ENCODE measurements at places on chromosomes 12 and 14.
A peak's percentile ranks its signal among the peaks of the same experiment; 100 is the strongest.

DNA sequence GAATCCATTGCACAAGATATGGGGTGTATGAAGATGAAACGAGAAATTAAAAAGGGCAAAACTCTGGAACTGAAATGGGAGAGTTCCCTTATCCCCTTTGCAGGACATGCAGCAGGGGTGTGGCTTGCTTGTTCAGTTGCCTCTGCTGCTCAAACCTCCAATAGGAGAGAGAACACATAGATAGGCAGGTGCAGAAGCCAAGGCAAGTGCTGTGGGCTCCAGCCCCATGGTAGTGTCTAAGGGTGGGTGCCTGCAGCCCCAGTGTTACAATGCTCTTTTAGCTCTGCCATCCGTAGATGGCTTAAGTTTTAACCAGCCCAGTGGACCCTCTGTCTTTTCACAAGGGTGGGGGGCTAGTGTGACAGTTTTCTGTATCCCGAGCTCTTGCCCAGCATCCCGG, 69.7 kb downstream of the CMAS start:
- no peak for DNase-seq

DNA sequence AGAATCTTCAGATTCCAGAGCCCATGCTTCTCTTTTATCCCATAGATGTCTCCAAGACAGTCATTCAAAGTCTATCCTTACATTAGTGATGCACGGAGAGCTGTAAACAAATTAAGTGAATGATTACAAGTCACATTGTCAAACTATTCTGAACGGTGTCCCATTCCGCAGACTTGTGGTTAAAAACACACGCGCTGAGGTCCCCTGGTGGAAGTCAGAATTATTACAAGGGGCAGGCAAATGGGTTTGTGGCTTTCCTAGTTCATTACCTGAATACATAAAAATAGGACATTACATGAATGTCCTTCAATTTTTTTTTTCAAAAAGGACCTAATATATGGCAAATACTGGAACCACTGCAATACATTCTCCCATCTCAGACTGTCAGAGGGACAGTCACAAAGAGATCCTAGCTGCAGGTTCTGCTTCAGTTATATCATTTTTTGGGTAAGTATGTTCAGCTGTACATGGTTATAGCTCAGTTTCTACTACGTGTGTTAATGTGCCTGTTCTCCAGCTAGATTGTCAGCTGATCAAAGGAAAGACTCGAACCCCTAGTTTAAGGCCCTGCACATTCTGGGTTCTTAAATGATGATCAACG, 53.1 kb upstream of the STON2 start:
- DNase-seq = peak; percentile 59

DNA sequence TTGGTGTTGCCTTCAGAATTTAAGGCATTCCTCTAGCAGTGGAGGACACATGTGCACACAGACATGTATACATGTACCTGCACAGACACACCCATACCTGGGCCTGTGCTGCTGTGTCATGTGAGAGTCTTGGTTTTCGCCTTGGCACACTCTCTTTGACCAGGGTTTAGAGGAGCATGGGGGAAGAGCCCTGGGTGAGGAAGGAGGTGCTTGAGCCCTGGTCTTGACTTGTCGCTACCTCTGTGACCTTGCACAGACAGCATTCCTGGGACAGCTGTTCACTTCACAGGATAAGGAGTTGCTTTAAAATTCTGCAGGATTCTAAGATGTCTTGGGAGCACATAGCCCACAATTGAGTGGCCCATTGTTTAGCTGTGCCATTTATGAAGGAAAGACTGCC, 94.7 kb downstream of the DDX51 start:
- DNase-seq = no peak

GRCh38 chr12:3753544-3754284, 805 bp upstream of the CRACR2A start:
- no peak for DNase-seq

DNA sequence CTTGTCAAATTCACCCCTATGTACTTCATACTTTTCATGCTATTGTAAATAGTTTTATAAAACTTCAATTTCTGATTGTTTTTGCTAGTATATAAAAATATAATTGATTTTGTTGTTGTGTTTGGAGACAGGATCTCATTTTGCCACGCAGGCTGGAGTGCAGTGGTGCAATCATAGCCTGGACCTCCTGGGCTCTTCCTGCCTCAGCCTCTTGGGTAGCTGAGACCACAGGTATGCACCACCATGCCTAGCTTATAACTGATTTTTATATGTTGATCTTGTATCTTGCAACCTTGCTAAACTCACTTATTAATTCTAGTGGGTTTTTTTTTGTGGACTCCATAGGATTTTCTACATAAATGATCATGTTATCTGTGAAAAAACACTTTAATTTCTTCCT, 23.5 kb downstream of the ATP5MC2 start:
- DNase-seq = peak; percentile 88

DNA sequence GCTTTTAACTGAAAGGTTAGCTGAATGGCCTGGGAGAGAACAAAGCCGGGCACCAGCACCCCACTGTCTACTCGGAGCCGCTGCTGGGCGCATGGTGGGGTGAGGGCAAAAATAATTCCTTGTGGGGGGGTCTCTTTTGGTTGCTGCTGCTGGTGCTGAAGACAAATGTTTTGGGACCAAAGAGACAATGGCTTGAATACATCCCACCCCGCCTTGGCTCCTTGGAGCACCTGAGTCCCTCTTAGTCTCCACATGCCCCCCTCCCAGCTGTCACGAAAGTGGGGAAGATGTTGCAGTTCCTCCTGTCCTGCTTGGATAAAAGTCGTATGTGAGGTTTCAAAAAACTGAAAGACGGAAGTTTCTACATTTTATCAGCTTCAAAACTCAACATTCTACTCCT, 85.0 kb downstream of the PIWIL1 start:
- DNase-seq = no peak

DNA sequence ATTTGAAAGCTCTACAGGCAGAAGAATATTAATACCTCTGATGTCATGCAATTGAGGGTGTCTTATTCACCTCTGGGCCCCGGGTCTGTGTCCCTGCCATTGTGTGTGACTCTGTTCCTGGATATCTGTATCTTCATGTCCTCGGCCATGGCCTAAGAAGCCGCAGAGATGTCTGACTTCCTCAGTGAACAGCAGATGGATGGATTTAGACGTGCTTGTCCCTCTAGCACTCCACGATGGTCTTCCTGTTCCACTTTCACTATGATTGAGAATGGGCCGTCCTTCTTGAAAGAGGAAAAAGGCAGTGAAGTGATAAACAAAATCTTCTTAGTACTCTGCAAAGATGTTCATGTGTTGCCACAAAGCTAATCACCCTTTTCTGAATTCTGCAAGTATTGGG, 217.4 kb downstream of the SLC41A2 start:
- DNase-seq = no peak

DNA sequence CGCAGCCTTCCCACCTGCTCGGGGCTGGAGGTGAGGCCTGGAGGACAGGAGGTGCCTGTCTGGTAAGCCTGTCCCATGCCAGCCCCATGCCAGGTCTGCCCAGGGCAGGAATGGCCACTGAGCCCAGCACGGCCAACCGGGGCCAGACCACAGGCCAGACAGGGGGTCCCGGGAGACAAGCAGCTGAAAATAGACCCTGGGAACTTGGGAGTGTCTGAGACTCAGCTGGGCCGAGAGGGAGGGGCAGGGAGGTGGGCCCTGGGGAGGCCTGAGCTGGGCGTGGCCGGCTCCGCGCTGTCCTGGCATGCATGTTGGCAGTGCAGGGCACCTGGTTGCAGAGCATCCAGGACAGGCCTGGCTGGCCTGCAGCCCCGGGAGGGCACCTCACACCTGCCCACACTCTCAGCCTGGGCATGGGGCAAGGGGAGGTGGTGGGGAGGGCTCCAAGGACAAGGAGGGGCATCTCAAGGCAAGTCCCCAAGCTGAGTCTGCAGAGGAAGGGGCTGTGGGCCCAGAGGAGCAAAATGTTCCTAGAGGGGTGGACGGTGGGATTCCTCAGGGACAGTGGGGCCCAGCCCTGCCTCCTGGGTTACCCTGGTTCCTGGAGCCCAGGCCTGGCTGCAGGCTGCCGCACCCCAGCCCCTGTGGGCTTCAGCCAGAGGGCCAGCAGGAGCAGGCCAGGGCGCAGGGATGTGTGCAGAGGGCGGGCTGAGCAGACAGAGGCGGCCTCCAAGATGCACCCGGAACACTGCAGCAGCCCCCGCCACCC, 3.2 kb upstream of the CRIP1 start:
- no peak for DNase-seq

DNA sequence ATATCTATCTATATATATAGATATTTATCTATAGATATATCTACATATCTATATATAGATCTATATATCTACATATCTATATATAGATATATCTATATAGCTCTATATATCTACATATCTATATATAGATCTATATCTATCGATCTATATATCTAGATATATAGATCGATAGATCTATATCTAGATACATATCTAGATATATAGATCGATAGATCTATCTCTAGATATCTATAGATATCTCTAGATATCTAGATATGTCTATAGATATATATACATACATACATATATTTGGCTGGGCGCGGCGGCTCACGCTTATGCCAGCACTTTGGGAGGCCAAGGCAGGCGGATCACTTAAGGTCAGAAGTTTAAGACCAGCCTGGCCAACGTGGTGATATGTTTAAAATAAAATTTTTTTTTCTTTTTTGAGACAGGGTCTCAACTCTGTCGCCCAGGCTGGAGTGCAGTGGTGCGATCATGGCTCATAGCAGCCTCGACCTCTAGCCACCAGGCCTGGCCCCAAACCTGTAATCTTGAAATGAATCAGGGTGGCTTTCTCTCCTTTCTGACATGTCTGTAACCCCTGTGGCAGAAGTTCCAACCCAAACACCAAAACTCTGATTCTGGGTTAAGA, 18.1 kb downstream of the ARPC3 start:
- no peak for DNase-seq

DNA sequence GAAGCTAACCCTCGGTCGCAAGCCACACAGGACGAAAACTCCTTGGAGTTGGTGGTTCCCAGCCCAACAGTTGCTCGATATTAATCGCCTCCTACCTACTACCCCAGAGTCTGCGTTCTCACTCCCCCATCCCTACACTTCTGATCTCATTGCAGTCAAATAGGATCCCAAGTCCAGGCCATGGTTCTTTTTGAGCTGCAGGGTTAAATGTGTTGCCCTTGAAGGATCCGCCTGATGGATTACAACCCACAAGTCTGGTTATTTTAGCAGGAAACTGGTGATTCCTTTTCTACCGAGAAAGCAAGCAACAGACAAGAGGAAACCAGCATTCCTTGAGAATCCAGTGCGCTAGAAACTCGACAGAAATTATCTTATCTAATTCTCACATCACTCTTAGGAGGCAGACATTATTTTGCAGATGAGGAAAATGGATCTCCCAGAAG, 785 bp upstream of the NIN start:
- DNase-seq = peak; percentile 22

DNA sequence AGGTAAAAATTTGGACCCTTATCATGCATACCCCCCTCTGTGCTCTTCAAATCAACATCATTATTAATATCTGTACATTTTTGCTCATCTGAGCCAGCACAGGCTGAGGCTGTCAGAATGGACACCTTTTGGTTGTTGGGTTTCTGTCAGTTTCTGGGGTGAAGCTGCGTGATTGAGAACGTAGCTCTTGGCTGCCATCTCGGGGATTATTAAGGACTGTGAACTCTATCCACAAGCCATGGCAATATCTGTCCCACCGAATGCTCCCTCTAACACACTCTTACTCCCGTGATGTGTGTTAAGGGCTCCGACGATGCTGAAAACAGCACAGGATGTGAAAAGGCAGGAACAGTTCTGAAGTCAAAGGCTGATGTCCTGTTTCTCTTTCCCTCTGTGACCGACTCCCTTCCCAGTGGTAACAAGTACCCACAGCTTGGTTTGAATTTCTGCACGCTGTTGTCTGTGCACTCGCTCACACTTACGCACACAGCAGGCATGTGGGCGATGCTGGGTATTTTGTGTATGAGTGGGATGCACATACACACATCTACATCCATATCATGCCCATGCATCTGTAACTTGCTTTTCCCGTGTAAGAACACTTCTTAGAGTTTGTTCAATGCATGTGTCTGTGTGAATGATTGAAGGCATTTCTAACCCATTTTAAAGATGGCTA, 405.6 kb downstream of the TMEM121 start:
- DNase-seq = no peak

GRCh38 chr14:35435177-35435576, 30.6 kb upstream of the NFKBIA start:
- DNase-seq = peak; percentile 47

- DNase-seq = peak; percentile 21
Measured at GRCh38 chr14:80215756-80216581, 4.7 kb upstream of the DIO2 start.

DNA sequence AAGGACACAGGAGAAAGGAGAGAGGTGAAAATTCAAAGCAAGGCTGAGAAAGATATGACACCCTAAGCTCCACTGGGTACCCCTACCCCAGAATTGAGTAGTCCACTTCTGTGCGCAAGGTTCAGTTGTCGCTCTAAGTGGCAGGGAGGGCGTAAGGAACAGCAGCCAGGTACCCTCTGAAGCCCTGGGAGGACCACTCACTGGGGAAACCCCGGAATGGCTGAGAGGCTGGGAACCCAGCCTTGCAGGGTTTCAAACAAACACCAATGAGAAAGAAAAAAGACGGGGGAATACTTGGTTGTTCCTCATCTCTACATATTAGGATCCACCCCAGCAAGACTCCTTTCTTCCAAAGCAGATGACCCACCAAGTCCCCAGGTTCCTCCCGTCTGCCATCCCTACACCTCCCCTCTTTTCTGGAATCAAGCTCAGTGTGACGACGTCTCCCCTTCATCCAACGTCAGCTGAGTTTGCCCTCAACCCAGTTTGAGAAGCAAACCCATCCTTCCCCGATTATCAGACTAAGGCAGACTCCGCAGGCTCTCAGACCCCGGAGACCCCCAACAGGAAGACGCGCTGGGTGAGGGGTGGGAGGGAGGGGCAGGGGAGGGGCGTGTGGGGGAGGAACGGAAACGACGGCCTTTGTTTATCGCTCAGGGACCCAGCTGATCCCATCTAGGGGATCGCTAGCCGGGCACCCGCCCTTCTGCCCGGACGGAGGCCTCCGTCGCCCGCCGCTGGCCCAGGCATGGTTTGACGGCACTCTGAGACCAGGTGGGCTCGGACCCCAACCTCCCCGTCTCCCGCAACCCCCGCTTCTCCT, 795 bp downstream of the LMBR1L start:
- no peak for DNase-seq

GRCh38 chr12:124491856-124492420, 75.5 kb downstream of the NCOR2 start:
- no peak for DNase-seq

- DNase-seq = no peak
Measured at GRCh38 chr12:44750468-44750867, 125.6 kb downstream of the NELL2 start.

DNA sequence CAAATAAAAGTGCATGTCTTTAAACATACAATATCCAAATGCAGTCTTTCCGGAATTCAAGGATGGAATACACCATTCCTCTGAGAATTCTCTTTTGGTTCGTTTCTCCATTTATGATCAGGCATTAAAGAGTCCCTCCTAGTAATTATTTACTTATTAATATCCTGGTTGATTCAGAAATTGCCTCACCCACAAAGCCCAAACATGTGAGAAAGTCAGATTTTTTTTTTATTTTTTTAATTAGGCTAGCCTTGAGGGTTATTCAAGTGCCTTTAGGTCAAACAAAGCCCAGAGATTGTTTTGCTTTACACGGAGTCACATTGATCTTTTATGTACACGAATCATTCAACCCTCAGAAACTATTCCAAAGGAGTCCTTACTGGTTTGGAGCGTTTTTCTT, 6.4 kb upstream of the TSPAN8 start:
- DNase-seq = no peak

Measured in iris pigment epithelial cell (primary cell).